ENCODE measurements at places on chromosomes 3 and 15.

GRCh38 chr15:77456746-77457145 is 36.1 kb downstream of the HMG20A start:
- peak; percentile 46 for DNase-seq

DNA sequence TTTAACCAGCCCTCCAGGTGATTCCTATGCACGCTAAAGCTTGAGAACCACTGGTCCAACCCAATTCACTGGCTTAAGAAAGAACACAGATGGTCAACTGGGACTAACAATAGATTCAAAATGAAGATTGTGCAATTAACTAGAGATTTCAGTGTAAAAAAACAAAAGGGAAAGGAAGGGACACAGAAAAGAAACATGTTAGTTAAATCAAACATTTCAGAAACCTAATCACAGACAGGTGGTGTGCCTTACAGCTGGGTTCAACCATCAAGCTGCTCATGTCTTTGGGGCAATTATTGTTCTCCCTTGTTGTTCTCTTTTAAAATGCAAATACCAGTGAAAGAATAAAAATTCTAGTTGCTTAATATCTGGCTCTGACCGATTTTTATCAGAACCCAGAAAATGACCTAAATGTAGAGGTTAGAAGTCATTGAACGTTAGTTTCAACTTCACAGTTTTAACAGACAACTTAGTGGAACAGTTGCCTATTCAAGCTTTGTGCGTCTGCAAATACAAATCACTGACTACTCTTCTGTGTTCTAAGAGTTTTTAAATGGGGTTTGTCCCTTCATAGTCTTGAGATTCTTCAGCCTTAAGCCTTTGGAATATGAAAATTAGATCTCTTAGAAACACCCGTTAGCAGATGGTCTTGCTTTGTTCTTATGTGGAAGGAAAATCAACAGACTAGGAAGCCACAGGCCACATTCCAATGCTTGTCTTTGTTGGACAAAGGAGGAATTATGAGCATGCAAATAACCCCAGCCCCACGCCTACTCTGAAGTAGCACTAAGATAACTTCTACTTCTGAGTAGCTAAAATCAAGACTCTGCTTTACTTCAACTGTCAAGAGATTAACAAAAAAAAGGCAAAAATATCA is 223.4 kb downstream of the ATP8B4 start:
- DNase-seq: peak; percentile 81

DNA sequence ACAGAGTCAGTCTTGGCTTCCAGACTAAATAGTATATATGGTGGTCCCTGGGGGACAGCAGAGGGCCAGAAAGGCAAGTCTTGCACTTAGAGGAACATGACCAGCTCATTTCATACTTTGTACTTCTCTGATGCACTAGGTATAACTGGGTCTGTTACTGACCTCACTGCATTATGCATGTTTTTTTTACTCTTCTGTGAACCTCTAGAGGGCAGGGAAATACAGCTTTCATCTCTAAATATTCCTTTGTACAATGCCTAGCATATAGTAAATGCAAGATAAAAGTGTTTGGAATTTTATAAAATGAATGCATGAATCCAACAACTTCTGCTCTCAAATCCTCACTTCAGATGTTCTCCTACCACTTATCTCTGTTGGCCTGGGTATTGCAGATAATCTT is 23.4 kb upstream of the ARL14 start:
- no peak for DNase-seq

- no peak for DNase-seq
Observed at GRCh38 chr15:81296673-81297072, 27.3 kb downstream of the STARD5 start.

DNA sequence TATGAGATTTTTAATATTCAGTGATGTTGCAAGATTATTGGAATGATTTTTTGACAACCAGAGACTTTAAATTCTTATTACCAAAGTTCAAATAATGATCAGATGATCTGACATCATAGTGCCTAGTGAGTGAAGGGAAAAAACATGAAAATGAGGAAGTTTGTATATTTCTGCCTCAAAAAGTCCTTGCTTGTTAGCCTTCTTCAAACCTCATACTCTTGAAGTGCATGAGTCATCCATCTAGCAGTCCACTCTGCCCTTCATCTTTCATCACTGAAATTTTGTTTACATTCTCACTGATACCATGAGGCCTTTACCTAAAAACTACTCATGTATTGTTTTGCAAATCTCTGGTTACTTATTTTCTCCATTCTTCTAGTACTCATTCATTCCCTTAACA is 23.9 kb upstream of the OR5H6 start:
- DNase-seq: no peak

- DNase-seq: no peak
Observed at GRCh38 chr15:25431836-25432561, 6.8 kb downstream of the UBE3A start.

DNA sequence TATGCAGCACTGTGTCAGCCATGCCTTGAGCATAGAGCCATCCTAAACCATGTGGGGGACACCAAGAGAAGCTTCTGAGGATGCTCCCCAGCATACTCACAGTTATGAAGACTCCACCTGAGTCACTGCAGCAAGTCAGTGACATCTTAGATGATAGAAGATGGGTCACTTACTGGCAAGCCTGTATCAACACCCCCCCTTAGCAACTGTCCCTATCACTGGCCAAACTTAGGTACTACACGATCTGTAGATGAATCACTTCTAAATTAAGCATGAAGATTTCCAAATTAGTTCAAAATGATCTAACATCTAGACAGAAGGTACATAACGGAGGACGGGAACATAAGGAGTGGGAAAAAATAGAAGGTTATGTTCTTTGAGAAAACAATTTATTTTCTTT is 13.2 kb upstream of the LMCD1 start:
- no peak for DNase-seq

All from fibroblast of villous mesenchyme (primary cell).